Dermis blood vessel endothelial cell (primary cell): ENCODE measurements at places on chromosomes 2 and 18. TPM values are rescaled to one million over a fixed set of nuclear protein-coding genes. Genes with fewer than 3 reads are reported as not detected.

The TANC1 gene
- total RNA-seq = 92.6 and 99.7 TPM in 2 replicates

DNA sequence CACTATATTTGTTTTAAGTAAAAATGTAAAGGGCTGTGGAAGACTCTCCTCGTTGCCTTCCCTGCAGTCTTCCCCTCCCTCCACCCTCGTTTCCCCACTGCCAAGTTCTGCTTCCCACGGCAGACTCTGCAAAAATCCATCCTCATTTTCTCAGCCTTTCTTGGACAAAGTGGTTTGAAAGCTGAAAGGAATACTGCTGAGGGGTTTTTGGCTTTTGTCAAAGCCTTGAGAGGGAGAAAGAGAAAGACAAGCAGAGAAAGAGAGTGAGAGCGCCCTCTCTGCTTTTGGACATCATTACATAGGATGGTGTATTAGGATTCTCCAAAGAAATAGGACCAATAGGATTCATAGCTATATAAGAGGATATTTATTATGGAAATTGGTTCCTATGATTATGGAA lies 455.9 kb upstream of the SOX11 start:
- no peak for DNase-seq

DNA sequence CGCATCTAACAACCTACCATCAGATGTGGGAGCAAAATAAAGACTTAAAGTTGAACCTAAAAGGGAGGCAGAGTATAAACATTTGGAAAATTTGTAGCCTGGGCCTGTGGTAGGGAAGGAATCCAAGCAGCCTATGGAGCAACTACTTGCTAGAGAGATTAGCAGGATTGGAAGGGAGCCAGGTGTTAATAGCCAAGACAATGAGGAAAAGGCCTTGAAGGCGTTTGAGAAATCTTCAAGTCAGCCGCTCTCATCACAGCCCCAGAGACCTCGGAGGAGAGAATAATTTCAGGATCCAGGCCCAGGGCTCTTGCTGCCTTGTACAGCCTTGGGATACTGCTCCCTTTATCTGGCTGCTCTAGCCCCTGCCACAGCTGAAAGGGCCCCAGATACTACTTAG lies 219.7 kb downstream of the THSD7B start:
- DNase-seq = no peak

The STEAP3 gene
- total RNA-seq = 3.9 and 7.9 TPM in 2 replicates

DNA sequence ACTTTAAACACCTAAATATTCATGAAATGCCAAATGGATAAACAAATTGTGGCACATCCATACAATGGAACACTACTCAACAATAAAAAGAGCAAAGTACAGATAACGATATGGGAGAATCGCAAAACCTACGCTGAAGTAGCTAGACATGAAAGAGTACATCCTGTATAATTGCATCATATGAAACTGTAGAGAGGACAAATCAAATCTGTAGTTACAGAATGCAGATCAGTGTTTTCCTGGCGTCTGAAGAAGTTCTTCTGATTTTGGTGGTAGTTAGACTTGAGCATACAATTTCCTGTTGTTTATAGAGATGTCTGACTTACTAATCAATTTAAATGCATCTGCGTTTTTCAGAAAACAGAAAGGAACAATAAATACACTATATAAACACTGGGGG lies 394.4 kb downstream of the SOCS6 start:
- no peak for DNase-seq

DNA sequence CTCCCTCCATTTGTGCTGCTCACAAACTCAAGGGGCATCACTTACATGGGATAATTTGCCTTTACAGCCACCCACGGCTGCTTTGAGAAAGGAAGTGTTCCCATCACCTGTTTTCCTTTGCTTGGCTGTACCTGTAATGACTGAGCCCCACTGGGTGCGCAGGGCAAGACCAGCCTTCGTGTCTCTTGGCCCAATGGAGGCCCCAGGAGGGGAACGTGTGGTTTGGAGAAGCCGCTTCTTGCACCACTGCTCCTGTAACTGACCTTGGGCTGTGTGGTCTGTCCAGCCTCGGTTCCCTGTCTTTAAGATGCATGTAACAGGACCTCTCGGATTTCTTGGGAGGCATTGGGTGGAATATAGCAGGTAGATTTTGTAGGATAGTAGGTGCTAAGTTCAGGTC lies 41.1 kb downstream of the LDLRAD4 start:
- DNase-seq = no peak

The GALNT5 gene
- total RNA-seq = under 0.01 and 0.09 TPM in 2 replicates

- no peak for DNase-seq
Observed at GRCh38 chr2:164967781-164968228, 12.5 kb upstream of the SLC38A11 start.

- DNase-seq = peak; percentile 20
Observed at GRCh38 chr2:127932199-127932876, 46.6 kb upstream of the AMMECR1L start.

The MTERF4 gene
- 37.6 and 43.2 TPM in 2 replicates for total RNA-seq

GRCh38 chr2:12931186-12931844 lies 214.6 kb downstream of the TRIB2 start:
- peak; percentile 78 for DNase-seq

DNA sequence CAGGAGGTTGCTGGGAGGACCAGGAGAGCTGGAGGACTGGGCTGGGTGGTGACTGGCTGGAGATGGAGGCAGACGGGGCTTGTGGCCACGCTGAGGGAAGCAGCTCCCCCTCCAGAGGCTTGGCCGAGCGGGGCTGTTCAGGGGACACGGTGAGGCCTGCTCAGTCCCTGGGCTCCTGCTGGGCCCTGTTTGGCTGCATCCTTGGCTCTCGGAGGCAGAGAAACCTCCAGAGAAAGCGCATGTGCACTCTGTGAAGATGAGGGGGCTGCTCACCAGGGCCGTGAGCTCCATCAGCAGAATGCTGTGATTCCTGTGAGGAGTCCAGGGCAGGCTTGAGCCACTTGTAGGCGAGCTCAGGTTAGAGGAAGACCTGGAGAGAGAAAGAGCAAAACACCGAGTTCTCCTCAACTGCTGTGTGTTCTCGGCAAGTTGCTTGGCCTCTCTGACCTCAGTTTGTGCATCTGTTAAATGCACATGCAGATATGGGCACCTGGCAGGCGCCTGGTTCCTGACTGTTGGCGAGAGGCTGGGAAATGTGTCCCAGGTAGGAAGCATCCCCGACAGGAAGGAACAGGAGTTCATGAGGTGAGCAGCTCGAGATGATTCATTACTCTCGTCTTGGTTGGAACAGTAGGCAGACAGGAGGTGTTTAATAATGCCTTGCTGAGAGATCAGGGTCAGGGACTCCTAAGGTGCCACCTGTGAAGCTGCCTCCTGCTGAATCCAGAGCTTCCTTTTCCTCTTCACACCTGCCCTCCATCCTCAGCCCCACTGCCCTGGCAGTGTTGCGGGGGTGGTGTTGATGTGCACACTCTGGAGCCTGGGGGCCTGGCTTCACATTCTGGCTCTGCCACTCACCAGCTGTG lies 941 bp downstream of the ZAP70 start:
- no peak for DNase-seq

GRCh38 chr2:14126846-14127245 lies 505.7 kb upstream of the LRATD1 start:
- DNase-seq = no peak

- DNase-seq = no peak
Observed at GRCh38 chr2:162385536-162385935, 41.6 kb downstream of the GCA start.

DNA sequence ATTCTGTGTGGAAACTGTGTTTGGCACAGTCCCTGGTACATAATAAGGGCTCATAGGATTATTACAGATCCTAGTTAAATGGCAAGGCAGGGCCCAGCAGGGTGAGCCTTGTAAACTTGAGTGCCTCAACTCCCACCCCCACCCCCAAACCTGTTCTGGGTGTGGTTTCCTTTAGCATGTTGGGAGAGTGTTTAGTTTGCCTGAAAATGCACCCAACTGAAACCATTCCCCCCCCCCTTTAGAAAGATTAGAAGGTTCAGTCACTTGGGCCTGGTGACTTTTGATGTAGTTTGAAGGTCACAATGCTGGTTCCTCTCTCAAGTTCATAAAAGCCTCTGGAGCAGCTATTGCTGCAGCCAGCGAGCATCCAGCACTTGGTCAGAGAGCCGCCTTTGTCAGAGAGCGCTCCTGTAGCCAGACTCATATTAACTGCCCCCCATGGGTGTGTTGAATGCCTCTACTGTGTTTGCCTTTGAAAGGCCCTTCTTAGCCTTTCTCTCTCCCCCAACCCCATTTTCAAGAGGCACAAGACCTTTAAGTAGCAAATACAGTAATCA lies 113.7 kb downstream of the SPTBN1 start:
- no peak for DNase-seq

DNA sequence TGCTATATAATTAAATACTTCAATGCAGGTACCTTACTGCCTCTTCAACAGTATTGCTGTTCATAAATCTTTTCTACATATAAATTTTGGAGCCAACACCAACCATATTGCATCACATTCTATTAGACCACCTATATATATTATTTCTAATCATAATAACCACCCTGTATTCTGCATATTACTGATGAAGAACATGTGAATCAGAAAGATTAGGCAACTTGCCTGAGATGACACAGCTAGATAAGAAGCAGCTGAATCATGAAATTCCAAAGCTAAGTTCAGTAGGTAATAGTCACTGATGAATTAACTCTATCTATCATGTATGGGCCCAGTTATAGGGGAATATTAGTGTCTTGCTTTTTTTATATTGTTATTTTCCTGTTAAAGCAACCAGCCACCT lies 161.8 kb downstream of the AGPS start:
- no peak for DNase-seq

- no peak for DNase-seq
Observed at GRCh38 chr18:28682912-28683311, 506.0 kb upstream of the CDH2 start.

DNA sequence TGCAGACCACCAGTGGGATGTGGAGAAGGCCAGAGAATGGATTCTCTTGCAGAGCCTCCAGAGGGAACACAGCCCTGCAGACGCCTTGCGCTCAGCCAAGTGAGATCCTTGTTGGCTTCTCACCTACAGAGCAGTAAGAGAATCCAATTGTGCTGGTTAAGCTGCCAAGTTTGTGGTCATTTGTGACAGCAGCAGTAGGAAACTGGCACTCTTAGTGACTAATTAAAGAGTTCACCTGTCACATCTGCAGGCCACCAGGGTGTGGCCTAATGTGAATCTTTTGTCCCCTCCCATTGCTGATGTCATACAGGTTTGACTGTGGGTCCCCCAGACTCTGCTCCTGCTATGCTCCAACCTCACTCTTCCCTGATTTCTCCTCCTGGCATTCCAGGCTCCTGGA lies 235.9 kb downstream of the TFCP2L1 start:
- DNase-seq = no peak

The CNGA3 gene
- under 0.01 TPM in 1 of 2 replicates, not detected in the other for total RNA-seq
